ENCODE measurements at places on chromosomes 12 and 14. TPM values are rescaled to one million over a fixed set of nuclear protein-coding genes. Genes with fewer than 3 reads are reported as not detected.

- no peak overlapping the region for H3K4me3 ChIP-seq
- DNase-seq: no peak
- no peak overlapping the region for H3K27ac ChIP-seq
- no peaks in the 10 kb centered on the region for H3K4me1 ChIP-seq
- H3K36me3 ChIP-seq: no peaks in the 10 kb centered on the region
These were observed 10.9 kb downstream of the TCHP start for GRCh38 chr12:109910969-109911348.

- no peaks in the 10 kb centered on the region for H3K27me3 ChIP-seq
- no peaks in the 10 kb centered on the region for H3K36me3 ChIP-seq
- no peak for DNase-seq
- H3K4me1 ChIP-seq: no peaks in the 10 kb centered on the region
- no peak overlapping the region for H3K4me3 ChIP-seq
- H3K27ac ChIP-seq: no peak overlapping the region
These were observed 592 bp upstream of the KCNK10 start for GRCh38 chr14:88323523-88324199.

- H3K27ac ChIP-seq: no peak overlapping the region
- H3K36me3 ChIP-seq: no peaks in the 10 kb centered on the region
- H3K4me1 ChIP-seq: peaks cover 10% of the 10 kb centered on the region
- H3K27me3 ChIP-seq: peaks cover 7% of the 10 kb centered on the region
- H3K4me3 ChIP-seq: no peak overlapping the region
These were observed 2.9 kb upstream of the AGAP2 start for GRCh38 chr12:57741413-57741789.

GRCh38 chr14:98952593-98953350, 319.2 kb downstream of the BCL11B start:
- DNase-seq: no peak
- H3K27ac ChIP-seq: no peak overlapping the region
- H3K4me3 ChIP-seq: no peak overlapping the region
- H3K27me3 ChIP-seq: no peaks in the 10 kb centered on the region
- H3K4me1 ChIP-seq: peaks cover 3% of the 10 kb centered on the region

GRCh38 chr12:22228022-22228875, 106.3 kb downstream of the ST8SIA1 start:
- no peaks in the 10 kb centered on the region for H3K27me3 ChIP-seq
- H3K4me1 ChIP-seq: no peaks in the 10 kb centered on the region
- no peak overlapping the region for H3K27ac ChIP-seq
- H3K4me3 ChIP-seq: no peak overlapping the region
- DNase-seq: no peak

GRCh38 chr14:100384277-100384676, 61.1 kb downstream of the SLC25A47 start:
- H3K4me1 ChIP-seq: peaks cover 2% of the 10 kb centered on the region
- no peaks in the 10 kb centered on the region for H3K36me3 ChIP-seq
- H3K4me3 ChIP-seq: no peak overlapping the region

DNA sequence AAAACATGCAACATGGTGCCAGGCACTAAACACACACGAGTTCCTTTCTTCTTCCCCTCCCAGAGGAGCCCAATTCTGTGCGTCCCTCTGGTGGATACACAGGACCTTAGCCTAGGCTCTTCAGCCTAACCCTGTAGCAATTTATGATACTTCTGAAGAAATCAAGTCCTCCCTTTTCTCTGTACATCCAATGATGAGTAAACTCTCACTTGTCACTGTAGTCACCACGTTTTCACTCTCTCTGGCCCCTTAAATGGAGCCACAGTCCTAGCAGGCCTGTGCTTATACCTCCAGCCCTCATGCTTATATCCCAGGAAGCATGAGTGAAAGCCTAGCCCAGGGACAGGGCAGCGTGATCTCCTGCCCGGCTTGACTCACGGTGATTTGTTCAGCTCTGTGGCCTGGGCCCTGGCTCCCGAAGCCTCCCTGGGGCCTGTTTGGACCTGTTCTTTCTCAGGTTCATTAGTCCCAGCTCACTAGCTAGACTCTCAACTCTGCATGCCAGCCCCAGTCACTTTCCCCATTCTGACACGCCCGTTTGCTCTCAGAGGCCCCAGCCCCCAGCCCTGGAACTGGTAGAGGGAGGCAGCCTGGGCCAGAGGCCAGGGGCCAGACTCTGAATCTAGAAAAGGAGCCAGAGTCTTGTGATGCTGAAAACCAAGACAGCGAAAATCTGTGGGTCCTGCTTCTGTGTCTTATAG, 24.1 kb upstream of the PLEKHG3 start:
- H3K27me3 ChIP-seq: no peaks in the 10 kb centered on the region
- no peaks in the 10 kb centered on the region for H3K36me3 ChIP-seq
- no peak overlapping the region for H3K4me3 ChIP-seq
- peaks cover 18% of the 10 kb centered on the region for H3K4me1 ChIP-seq
- peak overlapping the region; percentile 0 for H3K27ac ChIP-seq

The MYO1H gene
- not detected for total RNA-seq

The PPP4R4 gene
- 18.9 TPM for total RNA-seq
